ENCODE measurements at places on chromosomes 2 and 18.

DNA sequence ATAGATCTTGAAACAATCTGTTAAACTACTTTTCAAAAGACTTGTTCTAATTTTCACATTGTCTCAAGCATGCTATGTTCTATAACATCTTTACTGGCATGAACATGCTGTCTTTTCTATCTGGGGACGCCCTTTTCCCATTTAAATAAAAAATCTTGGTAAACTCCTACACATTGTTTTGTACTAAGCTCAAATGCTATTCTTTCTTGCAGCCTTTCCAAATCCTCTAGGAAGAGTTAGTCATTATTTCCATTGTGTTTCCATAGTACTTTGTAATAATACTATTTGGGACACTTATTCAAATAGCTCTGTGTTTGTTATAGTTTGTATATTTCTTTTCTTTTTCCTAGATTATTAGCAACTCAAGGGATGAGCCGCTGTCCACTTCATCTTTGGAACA lies 828.6 kb upstream of the FSHR start:
- no peak for DNase-seq

GRCh38 chr2:152582081-152582480 lies 135.2 kb downstream of the PRPF40A start:
- DNase-seq: no peak

DNA sequence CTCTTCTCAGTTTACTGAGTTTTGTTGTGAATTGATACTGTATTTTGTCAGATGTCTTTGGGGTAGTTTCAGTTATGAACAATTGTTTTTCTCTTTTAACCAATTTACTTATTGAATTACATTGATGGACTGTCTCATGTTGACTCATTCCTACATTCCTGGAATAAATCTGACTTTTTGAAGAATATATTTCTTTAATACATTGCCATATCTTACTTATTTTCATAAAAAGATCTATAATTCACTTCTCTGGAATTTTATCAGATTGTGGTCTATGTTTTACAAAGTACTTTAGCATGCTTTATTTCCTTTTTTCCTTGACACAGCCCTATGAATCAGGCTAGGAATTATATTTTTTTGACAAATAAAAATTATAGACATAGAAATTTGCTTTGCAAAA lies 268.3 kb downstream of the PLCL1 start:
- no peak for DNase-seq

GRCh38 chr2:111134055-111134454 lies 13.3 kb downstream of the BCL2L11 start:
- DNase-seq: no peak

GRCh38 chr2:22281033-22281432 lies 1103.9 kb upstream of the KLHL29 start:
- no peak for DNase-seq

- DNase-seq: no peak
These were observed 237.1 kb upstream of the PXDN start for GRCh38 chr2:1981421-1981820.

- DNase-seq: peak; percentile 4
These were observed 9.2 kb upstream of the PAIP2B start for GRCh38 chr2:71235930-71236587.

DNA sequence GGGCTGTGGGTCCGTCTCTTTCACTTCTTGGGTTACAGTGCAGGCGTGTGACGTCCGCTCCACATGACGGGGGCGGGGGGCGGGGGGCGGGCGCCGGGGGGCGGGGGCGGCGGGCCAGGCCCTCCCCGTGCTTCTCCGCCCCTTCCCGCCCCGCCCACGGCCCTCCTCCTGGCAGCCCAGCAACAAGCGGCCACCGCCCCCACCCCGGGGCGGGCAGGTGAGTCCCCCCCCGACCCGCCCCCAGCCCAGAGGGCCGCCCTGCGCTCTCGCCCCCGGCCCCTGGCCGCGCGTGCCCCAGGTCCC lies 3.6 kb downstream of the ZNF516 start:
- peak; percentile 80 for DNase-seq

DNA sequence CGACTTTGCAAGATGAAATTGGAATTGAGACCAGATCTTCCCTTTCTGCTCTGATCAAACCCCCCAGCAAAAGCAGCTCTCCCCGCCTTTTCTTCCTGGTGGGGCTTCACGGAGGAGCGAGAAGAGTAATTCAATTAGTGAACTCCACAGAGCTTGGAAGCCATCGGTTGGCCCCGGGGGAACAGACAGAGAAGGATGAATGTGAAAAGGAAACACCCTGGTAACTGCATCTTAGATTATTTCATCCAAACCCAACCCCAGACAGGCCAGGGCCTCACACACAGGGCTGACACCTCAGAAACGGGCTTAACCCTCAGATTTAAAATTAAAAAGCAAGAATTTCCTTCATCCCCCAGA lies 18.3 kb downstream of the SMAD7 start:
- DNase-seq: no peak

DNA sequence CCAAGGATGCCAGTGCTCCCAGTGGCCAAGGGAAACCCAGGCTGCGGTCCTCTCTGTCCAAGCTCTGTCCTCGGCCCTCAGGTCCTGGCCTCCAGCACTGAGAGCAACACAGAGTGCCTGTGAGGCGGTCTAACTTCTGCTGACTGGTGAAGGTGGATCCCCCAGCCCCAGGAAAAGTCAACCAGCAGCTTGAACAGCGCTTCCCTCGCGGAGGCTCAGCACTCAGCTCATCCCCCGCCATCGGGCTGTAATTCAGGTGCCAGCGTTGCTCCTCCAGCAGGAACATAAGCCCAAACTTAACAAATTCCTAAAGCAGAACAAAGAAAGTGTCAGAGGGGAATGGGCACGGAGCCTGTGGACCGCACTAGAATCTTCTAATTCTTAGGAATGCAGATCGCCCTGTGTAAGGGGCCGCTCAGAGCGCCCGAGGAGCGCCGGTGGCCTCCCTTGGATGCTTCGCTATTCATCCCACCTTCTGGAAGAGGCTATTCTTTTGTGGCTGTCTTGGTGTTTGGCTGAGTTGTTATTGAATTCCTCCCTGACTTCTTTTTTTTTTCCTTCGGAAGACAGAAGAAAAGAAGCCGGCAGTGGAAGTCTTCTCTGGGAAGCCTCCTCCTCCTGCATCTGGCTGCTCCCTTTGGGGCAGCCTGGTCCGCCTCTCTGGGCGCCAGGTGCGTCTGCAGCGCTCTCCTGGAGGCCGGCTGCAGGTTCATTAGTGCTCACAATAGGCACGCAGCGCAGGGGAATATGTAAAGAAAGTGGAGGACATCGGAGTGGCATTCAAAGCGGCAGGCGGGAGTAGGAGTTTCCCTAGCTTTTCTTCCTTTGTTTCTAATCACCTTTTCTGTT lies 905.6 kb downstream of the TSN start:
- DNase-seq: no peak

- DNase-seq: no peak
These were observed 507.6 kb upstream of the SPHKAP start for GRCh38 chr2:228689053-228689452.

DNA sequence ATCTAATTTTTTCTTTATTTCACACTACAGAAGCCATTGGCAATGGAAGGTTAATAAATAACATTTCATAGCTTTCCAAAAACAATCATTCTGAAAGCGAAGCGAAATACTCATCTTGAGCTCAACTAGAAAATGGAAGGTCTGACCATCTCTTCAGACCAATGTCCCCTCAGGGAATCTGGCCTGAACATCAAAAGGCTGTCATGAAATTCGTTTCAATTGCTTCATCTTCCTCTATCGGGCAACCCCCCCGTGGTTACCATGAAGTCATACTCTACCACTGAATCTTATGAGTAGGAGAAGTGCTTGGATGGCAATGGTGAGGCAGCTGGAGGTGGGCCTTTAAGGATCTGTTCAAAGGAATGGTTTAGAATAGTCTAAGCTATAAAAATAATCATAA lies 22.9 kb upstream of the CYTIP start:
- no peak for DNase-seq

DNA sequence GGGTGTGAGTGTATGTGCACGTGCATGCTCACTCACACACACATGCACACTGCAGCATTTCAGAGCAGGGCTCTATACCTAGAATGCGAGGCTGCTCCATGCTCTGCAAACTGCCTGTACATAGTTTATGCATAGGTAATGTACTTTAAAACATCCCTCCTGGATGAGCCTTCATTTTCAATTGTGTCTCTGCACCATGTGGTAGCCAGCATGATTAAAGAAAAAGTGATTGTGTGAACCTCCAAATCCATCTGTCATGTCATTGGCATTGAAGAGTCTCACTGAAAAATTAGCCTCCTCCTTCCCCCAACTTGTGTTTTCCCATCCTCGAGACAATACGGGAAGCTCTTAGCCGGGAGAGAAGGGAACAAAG lies 120.9 kb upstream of the SPATS2L start:
- DNase-seq: no peak

- DNase-seq: no peak
These were observed 7.8 kb downstream of the AGAP1 start for GRCh38 chr2:235501673-235502031.

DNA sequence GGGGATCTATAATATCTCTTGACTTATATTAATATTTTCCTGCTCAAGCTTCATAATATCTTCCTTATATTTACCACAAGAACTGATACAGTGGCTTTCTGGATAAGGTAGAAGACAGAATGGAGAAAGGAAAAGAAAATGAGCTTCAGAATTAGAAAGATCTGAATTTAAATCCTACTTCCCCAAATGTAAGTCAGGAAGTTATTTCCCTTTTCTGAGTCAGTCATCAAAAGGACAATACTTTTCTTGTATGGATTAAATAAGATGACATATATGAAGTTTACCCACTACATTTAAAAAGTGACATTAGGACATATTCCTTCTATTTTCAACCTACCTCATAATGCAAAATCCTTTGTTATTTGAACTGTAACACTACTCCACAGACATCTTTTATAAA lies 19.0 kb downstream of the KRCC1 start:
- DNase-seq: no peak

- no peak for DNase-seq
These were observed 97.9 kb downstream of the SH3BP4 start for GRCh38 chr2:235049719-235050118.

- DNase-seq: no peak
These were observed 47.5 kb downstream of the MRPS5 start for GRCh38 chr2:95073856-95074662.

DNA sequence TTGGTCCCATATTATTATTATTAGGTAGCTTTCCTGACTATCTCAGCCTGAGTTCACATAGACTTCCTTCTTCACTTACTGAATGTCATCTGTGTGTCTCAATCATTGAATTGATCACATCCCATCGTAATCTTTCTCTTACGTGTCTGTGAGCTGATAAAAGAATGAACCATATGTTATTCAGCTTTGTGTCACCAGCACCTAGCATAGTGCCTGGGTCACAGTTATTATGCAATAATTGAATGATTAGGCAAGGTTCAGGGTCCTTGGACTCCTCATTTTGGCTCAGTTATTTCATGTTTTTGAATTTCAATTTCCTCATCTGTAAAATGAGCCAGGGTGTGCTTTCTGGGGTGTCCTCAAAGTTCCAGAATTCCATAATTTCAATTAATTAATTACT lies 107.2 kb downstream of the ZEB2 start:
- no peak for DNase-seq

DNA sequence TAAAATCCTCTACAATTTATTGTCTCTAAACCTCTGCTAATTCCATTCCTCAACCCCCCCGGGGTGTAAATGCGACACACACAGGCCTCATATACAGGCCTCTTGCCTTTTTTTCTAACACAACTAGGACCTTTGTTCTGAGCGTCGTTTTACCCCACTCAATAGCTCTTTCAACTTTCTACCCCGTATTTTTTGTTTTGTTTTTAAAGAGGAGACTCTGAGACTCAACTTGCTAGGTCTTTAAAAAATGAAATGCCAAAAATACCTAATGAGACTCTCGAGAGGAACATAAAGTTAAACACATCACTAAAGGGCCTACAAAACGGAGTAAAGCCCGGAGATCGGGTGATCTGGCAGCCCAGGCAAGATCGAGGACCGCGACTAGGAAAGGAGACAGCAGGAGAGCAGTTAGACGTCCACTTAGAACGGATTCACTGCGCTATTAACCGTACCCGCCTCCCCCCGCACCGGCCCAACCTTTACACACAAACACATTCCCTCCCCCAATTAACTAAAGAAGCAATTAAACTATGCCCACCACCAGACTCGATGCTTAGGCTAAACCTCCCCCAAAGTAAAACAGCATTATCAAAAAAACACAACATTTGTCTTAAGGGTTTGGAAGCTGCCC lies 1.7 kb downstream of the TRIP12 start:
- DNase-seq: peak; percentile 26

DNA sequence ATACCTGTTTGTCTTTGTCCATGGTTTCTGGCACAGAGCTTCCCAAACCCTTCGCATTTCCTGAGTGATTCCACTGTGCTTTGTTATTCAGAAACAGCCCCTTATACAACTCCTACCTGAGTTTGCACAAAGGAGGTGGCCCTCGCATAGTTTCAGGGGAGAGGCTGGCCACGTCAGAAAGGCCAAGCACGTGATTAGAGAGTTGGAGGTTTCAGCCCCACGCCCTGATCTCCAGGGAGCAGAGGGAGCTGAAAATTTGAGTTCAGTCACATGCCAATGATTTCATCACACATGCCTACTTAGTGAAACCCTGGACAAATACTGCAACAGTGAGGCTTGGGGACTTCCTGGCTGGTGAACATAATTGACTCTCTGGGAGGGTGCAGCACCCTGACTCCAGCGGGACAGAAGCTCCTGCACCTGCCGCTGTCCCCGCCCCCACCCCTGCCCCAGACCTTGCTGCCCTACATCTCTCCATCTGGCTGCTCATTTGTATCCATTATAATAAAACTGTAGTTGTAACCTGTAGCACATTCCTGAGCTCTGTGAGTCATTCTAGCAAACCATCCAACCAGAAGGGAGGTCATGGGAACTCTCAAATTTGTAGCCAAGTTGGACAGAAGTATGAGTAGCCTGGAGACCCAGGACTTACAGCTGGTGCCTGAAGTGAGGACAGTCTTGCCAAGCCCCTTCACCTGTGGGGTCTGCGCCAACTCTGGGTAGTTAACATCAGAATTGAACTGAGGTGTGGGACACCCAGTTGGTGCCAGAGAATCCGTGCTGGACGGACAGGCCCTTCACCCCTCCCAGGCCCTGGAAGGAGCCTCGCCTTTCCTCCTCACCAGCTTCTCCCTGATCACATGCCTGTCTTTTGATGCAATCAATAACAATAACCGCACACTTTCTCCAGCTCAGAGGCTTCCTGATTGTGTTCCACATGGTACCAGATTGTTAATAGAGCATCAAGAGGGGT lies 224.3 kb downstream of the ANAPC1 start:
- no peak for DNase-seq

DNA sequence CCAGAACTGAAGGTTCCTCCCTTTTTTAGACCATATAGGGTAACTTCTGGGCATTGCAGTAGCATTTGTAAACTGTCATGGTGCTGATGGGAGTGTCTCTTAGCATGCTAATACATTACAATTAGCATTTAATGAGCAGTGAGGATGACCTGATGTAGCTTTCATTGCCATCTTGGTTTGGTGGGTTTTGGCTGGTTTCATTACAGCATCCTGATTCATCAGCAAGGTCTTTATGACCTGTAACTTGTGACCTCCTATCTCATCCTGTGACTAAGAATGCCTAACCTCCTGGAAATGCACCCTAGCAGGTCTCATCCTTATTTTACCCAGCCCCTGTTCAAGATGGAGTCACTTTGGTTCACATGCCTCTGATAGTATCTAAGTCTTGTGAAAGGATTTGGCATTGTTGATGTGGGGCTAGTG lies 159.0 kb downstream of the TMX3 start:
- DNase-seq: no peak

Data from CD4-positive, alpha-beta T cell treated with Interferon alpha-2 for 1 hour (primary cell).